Tongue (tissue), 3 donors: ENCODE measurements at places on chromosomes 11 and 22.
A peak's percentile ranks its signal among the peaks of the same experiment; 100 is the strongest.

- DNase-seq, result peak; percentile 27
Observed at GRCh38 chr11:110128161-110128560, 35.0 kb downstream of the ZC3H12C start.

DNA sequence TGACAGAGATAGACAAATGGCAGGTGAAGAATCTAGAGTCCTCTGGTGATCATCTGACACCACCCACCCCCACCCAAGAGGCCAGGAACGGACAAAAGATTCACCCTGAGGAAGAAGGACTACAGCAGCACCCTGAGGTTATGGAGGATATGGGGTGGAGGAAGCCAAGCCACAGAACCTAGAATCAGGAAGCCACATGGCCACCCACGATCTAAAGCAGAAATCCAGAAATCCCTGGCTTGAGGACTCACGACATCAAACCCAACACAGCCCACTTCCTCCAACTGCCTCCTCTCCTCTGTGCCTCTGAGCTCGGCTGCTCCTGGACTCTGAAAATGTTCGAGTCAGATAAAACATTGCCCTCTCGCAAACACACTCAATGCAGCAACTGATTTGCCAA lies 364.3 kb downstream of the SHANK2 start:
- no peak for DNase-seq

GRCh38 chr11:92346220-92346619 lies 121.6 kb downstream of the FAT3 start:
- DNase-seq, result no peak

DNA sequence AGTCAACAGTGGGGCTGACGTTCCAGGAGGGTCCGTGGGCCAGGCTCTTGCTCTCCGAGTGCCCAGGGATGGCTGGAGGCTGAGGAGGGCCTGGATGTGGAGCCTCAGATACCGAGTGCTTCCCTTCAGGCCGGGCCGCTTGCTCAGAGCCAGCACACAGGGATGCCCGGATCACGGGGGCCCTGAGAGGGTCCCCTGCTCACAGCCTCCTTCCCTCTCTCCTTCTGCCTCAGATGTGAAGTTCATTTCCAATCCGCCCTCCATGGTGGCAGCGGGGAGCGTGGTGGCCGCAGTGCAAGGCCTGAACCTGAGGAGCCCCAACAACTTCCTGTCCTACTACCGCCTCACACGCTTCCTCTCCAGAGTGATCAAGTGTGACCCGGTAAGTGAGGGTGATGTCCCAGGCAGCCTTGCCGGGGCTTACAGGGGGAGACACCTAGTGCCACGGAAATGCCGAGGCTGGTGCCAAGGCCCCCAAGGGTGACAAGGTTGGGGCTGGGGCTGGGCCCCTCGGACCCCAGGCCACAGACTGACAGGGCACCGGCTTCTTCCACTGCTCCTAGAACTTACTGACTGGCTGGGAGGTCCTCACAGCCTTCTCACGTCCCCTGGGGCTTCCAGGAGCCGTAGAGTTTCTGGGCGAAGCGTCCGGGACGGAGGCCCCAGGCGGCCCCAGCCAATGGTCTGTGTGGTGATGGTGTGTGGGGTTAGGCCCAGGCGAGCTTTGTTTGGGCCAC lies 7.0 kb downstream of the CCND1 start:
- no peak for DNase-seq

GRCh38 chr11:18282626-18283025 lies 16.6 kb downstream of the SAA1 start:
- DNase-seq, result no peak

DNA sequence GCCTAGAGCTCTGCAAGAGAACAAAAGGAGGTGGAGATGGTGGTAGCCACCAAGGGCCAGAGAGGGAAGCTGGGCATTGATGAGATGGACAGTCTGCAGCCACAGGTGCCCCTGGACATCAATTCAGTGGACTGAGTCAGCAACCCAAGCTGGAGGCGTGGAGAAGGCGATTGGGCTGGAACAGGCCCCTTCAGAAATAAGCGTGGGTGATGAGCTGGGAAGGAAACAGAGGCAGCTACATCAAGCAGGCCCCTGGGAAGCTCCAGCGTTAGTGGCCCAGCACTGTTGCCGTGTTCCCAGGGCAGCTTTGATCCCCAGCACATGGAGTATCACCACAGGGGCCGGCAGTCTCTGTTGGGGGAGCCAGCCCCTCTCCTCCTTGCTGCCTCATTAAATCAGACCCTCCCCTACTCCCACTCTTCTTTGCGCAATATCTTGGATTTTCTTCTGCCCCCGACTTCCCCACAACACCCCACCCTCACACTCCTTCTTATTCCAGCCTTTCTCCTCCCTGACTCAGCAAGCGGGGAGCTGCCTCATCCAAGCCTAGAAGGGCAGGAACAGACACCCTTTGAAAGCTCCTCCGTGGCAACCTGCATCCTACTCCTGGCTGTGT lies 31.7 kb upstream of the OAF start:
- DNase-seq, result no peak

DNA sequence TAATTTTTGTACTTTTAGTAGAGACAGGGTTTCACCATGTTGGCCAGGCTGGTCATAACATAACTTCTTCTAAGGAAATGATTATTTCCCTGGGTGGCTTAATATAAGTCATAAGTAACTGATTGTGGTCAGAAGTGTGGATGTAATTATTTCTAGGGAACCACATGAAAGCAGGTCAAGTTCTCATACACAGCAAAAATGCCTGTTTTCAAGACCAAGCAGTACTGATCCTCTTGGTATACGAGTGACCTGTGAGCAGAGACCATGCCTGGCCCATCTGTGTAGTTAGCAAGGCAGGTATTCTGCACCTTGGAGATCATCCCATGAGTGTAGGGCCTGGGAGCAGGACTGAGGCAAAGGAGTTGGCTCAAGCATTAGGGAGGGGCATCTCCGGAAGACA lies 32.5 kb upstream of the NUCB2 start:
- no peak for DNase-seq

GRCh38 chr11:99632969-99633368 lies 612.2 kb downstream of the CNTN5 start:
- DNase-seq, result no peak

DNA sequence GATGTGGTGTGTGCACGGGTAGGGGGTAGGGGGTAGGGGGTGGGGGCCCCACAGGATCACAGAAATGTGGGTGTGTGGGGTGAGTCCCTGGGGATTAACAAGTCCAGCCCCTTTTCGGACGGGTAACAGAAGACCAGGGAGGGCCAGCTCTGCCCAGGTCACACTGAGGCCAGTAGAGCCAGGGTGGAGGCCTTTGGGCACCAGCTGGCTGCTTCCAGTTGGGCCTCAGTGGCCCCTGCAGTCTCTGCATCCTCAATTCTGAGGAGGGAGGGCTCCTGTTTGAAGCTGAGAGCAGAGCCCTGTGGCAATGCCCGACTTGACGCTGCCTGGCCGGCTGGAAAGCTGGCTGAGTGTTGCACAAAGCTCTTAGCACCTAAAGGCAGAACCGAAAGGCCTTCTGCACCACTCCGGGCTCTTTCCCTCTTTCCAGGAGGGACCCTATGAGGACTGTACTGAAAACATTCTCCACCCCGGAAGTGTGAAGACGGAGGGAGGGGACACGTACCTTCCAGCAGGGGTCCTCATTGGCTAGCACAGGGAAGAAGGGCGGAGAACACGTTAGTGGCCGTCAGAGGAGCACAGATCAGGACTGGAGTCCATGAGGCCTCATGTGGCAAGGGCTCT lies 120.4 kb downstream of the PHF21B start:
- DNase-seq, result peak; percentile 14

GRCh38 chr11:61279934-61280659 lies 15.0 kb downstream of the VWCE start:
- no peak for DNase-seq

DNA sequence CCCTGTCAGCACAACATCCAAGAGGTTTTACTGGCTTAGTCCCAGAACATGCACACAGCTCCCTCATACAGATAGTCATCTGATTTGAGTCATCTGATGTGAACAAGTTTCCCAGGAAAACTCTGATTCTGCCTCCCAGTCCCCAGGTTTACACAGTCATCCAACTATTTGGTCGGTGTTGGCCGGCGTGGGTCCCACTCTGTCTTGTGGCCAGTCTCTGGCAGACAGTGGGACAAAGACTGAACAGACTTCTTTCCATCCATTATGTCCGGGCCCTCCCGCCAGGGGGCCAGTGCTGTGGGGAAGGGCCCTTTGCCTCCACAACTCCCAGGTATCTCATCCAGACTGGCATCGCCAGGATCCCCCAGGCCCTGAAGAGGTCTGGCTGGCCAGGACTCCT lies 60.0 kb downstream of the BTG4 start:
- DNase-seq, result no peak

GRCh38 chr22:41732096-41732772 lies 32.9 kb downstream of the MEI1 start:
- no peak for DNase-seq

GRCh38 chr11:14668731-14669301 lies 25.2 kb downstream of the PDE3B start:
- no peak for DNase-seq

- DNase-seq, result peak; percentile 49
Observed at GRCh38 chr11:2358754-2359442, 18.2 kb upstream of the CD81 start.
